ENCODE measurements at places on chromosomes 4 and X. TPM values are rescaled to one million over a fixed set of nuclear protein-coding genes. Genes with fewer than 3 reads are reported as not detected.

BRS3 gene
- total RNA-seq = not detected

TXK gene
- not detected for total RNA-seq

SLC9B2 gene
- total RNA-seq = 15.6 TPM

NEK1 gene
- 11.0 TPM for total RNA-seq

GRCh38 chr4:1872870-1873269 lies 1.7 kb downstream of the NSD2 start:
- no peak for DNase-seq
- no peak overlapping the region for H3K27ac ChIP-seq
- no peaks in the 10 kb centered on the region for H3K27me3 ChIP-seq

GRCh38 chr4:154560824-154561231 lies 2.0 kb upstream of the FGB start:
- H3K36me3 ChIP-seq = no peaks in the 10 kb centered on the region
- no peak overlapping the region for H3K27ac ChIP-seq
- no peak overlapping the region for H3K4me3 ChIP-seq
- no peaks in the 10 kb centered on the region for H3K27me3 ChIP-seq
- no peaks in the 10 kb centered on the region for H3K4me1 ChIP-seq

COL4A6 gene
- under 0.01 TPM for total RNA-seq

ESX1 gene
- not detected for total RNA-seq

APELA gene
- total RNA-seq = not detected

DNA sequence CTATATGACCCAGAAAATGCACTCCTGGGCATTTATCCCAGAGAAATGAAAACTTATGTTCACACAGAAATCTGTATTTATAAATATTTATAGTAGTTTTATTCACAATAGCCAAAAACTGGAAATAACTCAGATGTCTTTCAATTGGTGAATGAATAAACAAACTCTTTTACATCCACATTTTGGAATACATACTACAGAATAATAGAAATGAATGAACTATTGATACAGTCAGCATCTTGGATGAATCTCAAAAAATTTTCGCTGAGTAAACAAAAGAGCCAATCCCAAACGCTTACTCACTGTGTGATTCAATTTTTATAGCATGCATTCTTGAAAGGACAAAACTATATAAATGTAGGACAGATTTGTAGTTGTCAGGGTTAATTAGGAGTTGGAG lies 75.1 kb upstream of the HTR2C start:
- no peak overlapping the region for H3K4me3 ChIP-seq
- H3K27me3 ChIP-seq = no peaks in the 10 kb centered on the region
- DNase-seq = no peak
- no peaks in the 10 kb centered on the region for H3K36me3 ChIP-seq
- no peaks in the 10 kb centered on the region for H3K4me1 ChIP-seq

DNA sequence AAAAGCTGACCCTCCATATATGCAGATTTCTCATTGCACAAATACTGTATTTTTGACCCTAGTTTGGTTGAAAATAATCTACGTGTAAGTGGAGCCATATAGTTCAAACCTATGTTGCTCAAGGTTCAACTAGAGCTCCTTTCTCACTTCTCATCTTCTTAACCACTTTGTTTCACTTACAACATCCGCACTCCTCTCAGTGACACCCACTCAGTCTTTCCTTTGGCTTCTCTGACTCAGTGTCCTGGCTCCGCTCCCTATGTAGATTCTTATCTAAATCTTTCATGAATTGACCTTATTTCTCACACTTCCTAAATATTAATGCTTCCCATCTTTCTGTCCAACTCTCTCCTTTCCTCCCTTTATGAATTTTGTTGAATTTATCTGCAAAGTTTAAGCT lies 32.9 kb upstream of the DKK2 start:
- no peaks in the 10 kb centered on the region for H3K4me1 ChIP-seq
- H3K27ac ChIP-seq = no peak overlapping the region

DNA sequence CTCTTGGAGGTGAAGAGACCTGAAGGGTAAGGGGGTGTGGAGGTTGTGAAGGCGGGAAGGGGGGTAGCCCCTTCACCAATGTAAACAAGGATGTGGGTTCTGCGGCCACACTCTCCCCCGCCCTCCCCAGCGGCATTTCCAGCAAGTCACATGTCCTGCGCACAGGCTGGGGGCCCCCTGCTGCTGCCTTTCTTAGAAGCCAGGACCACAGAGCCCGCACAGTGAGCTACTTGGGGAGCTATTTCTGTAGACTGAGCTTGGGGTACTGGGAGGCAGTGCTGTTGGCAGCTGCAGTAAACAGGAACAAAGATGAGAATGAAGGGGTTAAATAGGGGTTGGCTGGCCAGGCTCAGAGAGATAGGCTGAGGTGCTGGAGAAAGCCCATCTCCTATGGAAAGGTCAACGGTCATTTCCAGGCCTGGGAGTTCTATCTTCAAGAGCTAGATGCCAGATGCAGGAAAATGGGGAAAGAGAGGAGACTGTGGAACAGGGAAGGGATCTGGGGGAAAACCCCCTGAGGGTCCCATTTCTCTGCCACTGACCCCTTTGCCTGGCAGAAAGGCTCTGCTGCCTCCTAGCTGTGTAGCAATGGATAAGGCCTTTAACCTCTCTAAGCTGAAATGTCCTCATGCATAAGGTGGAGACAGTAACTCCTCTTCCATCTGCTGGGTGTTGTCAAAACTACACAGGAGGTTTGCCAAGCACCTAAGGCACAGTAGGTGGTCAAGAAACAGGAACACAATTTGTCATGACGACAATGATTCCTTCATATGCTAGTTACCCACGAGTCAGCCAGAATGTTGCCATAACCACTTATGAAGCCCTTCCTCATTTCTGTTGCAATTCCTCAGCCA lies 18.5 kb upstream of the PIM2 start:
- no peak overlapping the region for H3K4me3 ChIP-seq
- peak; percentile 32 for DNase-seq
- no peak overlapping the region for H3K27ac ChIP-seq
- H3K36me3 ChIP-seq = peaks cover 2% of the 10 kb centered on the region
- H3K27me3 ChIP-seq = no peaks in the 10 kb centered on the region

TIGD2 gene
- total RNA-seq = 0.21 TPM

MAGEB4 gene
- total RNA-seq = not detected

XK gene
- total RNA-seq = 0.53 TPM

OCIAD2 gene
- 1.9 TPM for total RNA-seq

DNA sequence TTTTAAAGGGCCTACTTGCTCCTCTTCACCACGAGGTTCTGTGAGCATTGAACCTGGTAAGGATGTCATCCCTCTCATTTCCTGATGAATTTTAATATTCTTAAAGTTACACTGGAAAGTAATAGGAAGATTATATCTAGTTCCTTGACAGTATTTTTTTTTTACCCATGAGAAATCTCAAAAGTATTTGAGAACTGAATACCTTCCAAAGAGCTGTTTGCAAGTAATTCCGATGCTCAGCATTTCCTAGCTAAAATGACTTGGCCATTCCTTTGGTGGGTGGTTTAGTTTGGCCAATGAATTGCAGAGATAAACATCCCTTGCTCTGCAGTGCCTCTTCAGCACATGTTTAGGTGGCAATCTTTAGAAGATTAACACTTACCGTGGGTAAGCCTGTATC lies 110.2 kb upstream of the WDR1 start:
- H3K4me3 ChIP-seq = no peak overlapping the region
- H3K4me1 ChIP-seq = peaks cover 1% of the 10 kb centered on the region
- DNase-seq = no peak

DNA sequence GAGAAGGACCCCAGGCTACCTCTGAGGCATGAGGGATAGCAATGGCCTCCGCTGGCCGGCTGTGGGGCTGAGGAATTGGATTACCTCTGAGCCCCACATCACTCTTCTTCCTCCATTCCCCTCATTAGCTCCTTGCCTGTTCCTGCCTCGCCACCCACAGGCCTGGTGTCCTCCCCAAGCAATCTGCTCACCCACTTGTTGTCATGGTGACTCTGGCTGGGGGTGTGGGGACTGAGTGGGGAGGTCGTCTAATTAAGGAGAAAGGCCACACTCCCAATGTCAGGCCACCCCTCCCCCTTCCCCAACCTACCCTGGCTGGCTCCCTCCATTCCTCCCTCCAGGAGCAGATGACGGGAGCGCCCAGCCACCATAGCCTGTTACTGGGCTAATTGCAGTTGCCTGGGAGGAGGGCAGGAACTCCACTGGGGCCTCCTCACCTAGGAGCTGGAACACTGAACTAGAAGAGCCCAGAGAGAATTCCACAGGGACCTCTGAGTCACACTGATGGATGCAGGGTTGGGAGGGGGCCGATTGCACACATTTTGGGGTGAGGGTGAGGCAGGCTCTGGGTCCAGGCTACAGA lies 20.7 kb downstream of the NALF2 start:
- H3K27ac ChIP-seq = no peak overlapping the region
- no peak for DNase-seq
- H3K4me3 ChIP-seq = no peak overlapping the region
- H3K36me3 ChIP-seq = no peaks in the 10 kb centered on the region
- no peaks in the 10 kb centered on the region for H3K27me3 ChIP-seq

KLKB1 gene
- total RNA-seq = not detected

HSFX3 gene
- total RNA-seq = not detected

ADH1C gene
- total RNA-seq = 4.6 TPM

CSAG2 gene
- not detected for total RNA-seq

DNA sequence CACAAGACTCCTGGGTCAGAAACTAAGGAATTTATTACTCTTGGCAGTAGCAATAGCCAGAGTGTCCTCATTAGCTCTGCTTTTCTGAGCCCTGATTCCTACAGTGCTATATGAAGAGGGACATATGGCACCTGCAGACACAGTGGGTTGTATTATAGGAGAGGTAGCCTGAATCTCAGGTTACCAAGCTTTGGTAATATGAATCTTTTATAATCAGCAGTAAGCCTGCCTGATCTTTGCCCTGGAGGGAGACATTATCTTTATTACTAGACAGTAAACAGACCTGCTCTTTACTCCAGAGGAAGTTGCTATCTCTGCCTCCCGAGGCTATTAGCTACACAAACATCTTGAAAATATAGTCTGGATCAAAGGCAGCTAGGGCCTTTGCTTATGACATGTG lies 62.5 kb upstream of the HOPX start:
- H3K27ac ChIP-seq = no peak overlapping the region
- H3K27me3 ChIP-seq = no peaks in the 10 kb centered on the region
- H3K36me3 ChIP-seq = no peaks in the 10 kb centered on the region
- H3K4me1 ChIP-seq = no peaks in the 10 kb centered on the region

DNA sequence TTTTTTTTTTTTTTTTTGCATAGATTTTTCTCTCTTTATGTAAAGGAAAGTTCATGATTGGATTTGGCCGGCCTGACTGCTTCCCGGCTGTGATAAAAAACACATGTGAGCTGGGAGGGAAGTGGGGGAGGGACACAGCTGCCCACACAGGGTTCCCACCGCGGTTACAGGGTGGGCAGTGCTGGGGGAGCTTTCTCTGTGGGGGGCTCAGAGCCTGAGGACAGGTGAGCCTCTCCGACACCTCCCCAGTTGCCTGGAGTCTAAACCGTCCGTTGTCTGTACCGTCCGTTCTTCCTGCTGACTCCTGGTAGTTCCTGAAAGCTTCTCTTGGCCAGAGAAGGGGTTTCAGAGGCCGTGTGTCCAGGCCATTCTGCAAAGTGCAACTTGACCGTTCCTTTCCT lies 21.8 kb downstream of the SHOX start:
- no peaks in the 10 kb centered on the region for H3K27me3 ChIP-seq
- H3K4me1 ChIP-seq = no peaks in the 10 kb centered on the region
- DNase-seq = peak; percentile 30
- no peak overlapping the region for H3K4me3 ChIP-seq

- DNase-seq = no peak
- H3K36me3 ChIP-seq = no peaks in the 10 kb centered on the region
- no peaks in the 10 kb centered on the region for H3K27me3 ChIP-seq
- no peaks in the 10 kb centered on the region for H3K4me1 ChIP-seq
Measured at GRCh38 chr4:56791316-56791715, 30.2 kb downstream of the SPINK2 start.

GRCh38 chr4:154189346-154189745 lies 302.3 kb downstream of the DCHS2 start:
- H3K27me3 ChIP-seq = no peaks in the 10 kb centered on the region
- no peaks in the 10 kb centered on the region for H3K4me1 ChIP-seq
- no peak for DNase-seq
- no peak overlapping the region for H3K27ac ChIP-seq

THOC2 gene
- 33.5 TPM for total RNA-seq

GATA1 gene
- not detected for total RNA-seq

HSFX1 gene
- 21.7 TPM for total RNA-seq

AMER1 gene
- 3.9 TPM for total RNA-seq

SLITRK2 gene
- total RNA-seq = not detected

- no peak overlapping the region for H3K4me3 ChIP-seq
- no peaks in the 10 kb centered on the region for H3K36me3 ChIP-seq
- DNase-seq = no peak
- H3K27me3 ChIP-seq = no peaks in the 10 kb centered on the region
- H3K27ac ChIP-seq = no peak overlapping the region
Measured at GRCh38 chr4:121885115-121885514, 14.8 kb upstream of the BBS7 start.

All from ascending aorta (tissue), 2 donors.